ENCODE measurements at places on chromosomes 16 and 17.

DNA sequence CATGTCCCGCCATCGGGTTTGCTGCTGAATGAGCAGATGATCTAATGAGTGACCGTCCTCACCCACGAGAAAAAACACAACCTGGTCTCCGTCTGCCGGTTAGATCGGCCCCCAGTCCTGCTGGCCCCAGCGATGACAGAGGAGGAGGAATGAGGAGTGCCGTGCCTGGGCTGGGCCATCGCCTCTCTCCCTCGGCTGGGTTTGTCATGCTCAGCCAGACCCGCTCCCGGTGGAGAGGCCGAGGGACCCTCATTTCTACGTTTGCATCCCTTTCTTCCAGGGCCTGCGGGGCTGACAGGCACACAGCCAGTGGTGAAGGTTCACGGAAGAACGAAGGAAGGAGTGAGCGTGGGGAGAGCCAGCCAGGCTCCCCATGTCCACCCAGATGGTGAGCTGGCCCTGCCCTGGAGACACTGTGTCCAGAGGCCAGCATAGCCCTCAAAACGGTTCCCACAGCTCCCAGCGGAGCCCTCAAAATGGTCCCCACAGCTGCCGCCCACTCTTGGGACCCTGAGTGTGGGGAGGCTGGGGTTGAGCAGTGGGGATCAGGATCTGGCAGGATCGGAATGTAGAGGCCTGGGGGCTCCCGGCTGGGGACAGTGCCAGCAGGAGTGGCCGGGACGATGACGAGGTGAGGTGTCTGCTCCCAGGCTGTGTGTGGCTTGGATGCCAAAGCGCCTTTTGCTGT, 23.9 kb downstream of the CBFA2T3 start:
- no peak for DNase-seq

GRCh38 chr16:66950437-66950836, 10.6 kb upstream of the CES3 start:
- DNase-seq, result no peak

DNA sequence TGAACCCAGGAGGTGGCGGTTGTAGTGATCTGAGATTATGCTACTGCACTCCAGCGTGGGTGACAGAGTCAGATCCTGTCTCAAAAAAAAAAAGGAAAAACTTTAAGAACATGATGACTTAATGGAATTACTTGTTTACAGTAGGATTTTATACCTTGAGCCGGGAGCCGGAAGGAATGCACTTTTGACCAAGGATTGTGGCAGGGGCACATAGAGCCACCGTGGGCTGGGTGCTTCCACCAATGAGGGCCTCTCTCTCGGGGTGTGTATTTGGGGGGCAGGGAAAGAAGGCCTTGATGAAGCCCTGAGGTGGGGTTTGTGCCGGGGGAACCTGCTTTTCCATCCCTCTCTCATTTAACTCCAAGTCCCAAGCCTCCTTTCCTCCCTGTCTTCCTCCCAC, 6.7 kb upstream of the NAGPA start:
- DNase-seq, result no peak

GRCh38 chr17:83032781-83033180, 46.6 kb upstream of the METRNL start:
- DNase-seq, result no peak

DNA sequence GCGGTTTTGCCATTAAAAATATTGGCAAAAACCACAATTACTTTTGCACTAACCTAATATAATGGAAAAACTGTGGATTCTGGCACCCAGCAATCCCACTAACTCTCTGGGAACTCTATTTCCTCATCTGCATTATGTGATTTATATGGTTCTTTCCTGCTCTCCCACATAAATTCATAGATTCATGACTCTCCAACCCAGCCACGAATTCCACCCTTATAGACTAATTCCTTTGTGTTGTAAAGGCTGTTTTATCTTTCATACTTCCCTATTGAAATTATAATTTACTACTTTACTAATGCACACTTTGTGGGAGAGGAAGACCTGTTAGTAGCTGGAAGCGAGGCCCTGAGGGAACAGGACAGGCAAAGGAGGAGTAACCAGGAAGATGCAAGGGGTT, 88.4 kb upstream of the GNAO1 start:
- no peak for DNase-seq

GRCh38 chr17:36498155-36498554, 11.7 kb downstream of the ZNHIT3 start:
- DNase-seq, result no peak

GRCh38 chr17:49548506-49549310, 27.0 kb upstream of the NXPH3 start:
- DNase-seq, result no peak

DNA sequence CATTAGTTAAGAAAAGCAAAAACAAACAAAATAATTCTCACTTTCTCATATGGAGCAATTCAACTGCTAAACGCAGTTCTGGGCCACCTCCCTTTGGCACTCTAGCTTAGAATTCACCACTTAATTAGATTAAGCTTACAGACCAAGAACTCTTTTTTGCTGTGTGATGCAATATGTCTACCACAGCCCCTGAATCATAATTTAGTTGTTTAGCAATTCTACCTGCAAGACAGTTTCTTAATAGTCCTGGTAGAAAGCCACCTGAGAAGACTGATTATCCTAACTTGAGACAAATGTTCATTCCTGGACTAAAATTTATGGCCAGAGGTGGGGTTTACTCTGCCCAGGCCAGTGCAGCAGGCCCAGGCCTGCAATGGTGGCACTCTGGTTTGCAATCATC, 205.9 kb downstream of the HS3ST3A1 start:
- no peak for DNase-seq

GRCh38 chr17:56096026-56096810, 57.1 kb upstream of the ANKFN1 start:
- no peak for DNase-seq

DNA sequence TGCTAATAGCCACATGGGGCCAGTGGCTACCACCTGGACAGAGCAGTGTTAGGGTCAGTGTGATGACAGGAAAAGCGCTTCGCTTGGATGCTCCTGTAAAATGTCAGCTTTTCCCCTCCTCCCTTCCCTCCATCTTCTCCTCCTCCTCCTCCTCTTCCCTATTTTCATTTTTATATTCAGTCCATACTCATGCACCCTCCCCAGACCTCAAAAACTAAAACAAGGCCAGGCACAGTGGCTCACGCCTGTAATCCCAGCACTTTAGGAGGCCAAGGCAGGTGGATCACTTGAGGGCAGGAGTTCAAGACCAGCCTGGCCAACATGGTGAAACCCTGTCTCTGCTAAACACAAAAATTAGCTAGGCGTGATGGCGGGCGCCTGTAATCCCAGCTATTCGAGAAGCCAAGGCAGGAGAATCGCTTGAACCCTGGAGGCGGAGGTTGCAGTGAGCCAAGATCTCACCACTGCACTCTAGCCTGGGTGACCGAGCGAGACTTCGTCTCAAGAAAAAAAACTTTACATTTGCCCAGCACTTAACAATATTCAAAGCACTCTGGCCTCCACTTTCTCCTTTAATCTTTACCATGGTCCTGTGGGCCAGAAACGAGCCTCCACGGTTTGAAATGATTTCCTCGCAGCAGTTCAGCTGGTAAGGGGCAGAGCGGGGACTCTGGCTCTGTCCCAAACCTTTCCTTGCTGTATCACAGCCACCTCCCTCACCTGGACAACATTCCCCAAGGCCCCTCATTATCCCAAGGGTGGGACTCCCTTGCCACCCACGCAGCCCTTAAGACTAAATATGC, 21.8 kb downstream of the ANKRD40 start:
- DNase-seq, result no peak

DNA sequence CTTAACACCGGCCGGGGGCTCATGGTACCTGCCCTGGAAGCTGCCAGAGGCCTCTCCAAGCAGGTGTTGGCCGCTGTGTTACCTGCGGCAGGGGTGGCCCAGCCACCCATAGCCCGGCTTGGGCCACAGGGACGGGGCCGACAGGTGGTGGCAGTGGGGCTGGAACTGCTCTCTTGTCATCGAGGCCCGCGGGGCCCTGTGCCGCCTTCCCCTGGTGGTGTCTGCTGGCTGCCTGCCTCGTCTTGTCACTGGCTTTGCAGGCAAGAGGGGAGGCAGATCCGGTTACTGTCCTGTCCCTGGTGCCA, 27.1 kb downstream of the GSE1 start:
- no peak for DNase-seq

DNA sequence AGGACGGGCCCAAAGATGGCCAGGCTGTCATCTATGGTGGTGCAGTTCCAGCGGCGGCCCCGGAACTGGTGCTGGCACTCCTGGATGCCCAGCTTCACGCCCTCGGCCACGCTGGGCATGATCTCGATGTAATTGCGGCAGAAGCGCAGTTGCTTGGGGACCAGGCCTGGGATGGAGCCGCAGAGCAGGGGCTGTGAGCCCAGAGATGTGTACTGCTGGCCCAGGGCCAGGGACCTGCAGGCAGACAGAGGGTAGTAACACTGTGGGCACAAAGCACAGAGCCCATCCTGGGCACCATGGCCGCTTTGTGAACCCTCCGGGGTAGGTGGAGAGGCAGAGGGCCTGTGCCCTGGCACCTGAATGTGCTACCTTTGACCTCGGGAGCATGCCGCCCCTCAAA, 44.8 kb downstream of the WNT3 start:
- no peak for DNase-seq

DNA sequence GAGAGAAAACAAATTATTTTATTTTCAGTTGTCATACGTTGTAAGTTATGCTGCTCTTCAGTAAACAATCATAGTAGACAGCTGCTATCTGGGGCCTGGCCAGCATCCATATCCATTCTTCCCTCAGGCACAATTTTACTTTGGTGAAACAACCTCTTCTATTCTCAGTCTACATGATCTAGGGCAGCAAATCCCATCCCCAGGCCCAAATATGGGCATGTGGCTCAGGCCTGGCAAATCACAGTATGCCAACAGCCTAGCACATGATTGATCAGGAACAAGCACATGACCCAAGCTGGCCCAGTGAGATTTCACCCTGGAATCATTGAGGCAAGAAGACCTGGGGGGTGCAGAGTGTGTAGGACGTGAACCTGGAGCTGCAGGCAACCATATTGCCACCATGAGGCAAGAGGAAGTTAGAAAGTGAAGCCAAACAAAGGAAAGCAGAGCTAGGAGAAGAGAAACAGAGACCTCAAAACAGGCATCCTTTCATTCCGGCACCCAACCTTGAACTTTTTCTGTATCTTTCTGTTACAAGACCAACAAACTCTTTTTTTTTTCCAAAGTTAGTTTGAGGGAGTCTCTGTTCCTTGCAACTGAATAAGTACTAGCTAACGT, 10.3 kb upstream of the ABCC12 start:
- DNase-seq, result no peak

Data from SHP77 treated with DMSO at 0.1 percent for 48 hours (cell line).